Inflammatory macrophage treated with lipopolysaccharide for 4 hours (primary cell): ENCODE measurements at places on chromosomes 4 and X.
A peak's percentile ranks its signal among the peaks of the same experiment; 100 is the strongest.

DNA sequence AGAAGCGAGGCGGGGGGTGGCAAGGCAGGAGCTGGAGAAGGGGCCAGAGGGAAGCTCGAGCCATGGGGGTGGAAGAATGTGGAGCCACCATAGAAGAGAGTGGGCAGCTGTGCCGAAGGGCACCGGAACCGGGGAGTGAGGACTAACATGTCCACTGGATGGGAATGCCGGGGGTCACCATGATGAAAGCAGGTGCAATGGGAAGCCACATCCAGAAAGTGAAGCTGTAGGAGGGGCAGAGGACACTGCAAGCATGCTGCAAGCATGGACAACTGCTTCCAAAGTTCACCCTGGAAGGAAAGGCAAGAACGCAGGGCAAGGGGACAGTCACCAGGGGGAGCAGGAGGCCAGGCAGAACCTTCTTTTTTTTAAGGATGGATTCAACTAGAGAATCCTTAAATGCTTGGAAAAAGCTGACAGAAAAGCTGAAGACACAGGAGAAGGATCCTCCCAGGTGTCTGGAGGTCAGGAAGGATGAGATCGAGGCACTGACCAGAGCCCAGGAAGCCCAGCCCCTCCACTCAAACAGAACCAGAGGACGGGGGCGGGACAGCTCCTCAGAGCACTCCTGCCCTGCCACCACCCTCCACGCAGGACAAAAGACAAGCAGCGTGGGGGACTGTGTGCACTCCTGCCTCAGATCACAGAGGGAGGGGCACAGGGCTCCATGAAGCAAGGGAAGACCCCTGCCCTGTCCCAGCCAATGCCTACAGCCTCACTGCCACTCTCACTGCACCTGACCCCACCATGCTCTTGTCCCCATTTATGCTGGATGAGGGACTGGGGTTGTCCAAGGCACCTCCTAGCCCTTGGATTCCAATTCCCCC, 169.2 kb downstream of the AFAP1 start:
- no peak for DNase-seq

DNA sequence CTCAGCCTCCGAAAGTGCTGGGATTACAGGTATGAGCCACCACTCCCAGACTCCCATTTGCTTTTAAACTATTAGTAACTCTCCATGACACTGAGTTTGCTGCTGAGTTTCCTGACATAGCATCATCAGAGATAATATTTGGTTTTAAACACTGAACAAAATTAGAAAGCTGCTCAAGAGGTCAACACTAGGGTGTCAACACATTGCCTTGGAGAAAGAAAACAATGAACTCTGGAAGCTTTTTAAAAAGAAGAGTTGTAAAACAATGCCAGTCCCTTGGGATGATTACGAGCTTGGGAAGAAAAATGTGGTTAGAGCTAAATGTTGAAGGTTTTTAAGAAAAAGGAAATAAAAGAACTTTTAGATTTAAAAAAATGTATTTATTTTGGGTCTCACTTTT, 264.8 kb downstream of the CAMK2D start:
- DNase-seq, result no peak

DNA sequence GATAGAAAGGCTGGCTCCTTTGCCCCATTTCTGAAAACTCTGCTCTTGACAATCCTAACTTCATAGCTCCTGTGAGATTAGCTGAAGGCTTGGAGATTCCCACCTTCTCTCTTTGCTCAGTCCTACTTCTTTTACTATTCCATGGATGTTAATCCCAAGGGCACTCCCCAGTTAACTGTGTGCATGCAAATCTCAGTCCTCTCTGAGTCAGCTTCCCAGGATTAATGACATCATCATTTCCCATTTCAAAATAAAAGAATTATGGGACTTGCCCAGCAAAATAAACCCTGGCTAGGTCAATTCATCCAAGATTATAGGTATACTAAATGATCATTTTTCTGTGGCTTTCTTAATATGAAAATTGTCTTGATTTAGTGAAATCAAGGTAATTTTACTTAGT, 328.6 kb upstream of the NR3C2 start:
- DNase-seq, result no peak

DNA sequence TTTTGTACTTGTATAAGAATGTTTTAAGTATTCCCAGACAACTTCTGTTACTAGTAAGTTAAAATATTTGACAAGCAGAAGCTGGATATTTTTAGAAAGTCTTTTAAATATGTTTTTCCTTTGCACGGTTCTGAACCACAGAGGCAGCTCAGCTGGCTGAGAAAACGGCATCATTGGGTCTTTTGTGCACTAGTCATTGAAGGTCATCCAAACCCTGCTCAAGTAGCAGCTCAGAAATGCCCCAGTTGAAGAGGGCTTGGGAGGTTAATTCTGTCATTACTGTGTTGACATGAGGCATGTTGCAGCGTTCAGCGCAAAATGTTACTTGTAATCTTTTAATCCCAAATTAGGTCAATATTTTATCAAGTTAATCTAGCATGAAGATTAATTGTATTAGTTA, 383.7 kb upstream of the FAM241A start:
- no peak for DNase-seq

- no peak for DNase-seq
Measured at GRCh38 chrX:21943460-21944135, 3.1 kb downstream of the SMS start.

DNA sequence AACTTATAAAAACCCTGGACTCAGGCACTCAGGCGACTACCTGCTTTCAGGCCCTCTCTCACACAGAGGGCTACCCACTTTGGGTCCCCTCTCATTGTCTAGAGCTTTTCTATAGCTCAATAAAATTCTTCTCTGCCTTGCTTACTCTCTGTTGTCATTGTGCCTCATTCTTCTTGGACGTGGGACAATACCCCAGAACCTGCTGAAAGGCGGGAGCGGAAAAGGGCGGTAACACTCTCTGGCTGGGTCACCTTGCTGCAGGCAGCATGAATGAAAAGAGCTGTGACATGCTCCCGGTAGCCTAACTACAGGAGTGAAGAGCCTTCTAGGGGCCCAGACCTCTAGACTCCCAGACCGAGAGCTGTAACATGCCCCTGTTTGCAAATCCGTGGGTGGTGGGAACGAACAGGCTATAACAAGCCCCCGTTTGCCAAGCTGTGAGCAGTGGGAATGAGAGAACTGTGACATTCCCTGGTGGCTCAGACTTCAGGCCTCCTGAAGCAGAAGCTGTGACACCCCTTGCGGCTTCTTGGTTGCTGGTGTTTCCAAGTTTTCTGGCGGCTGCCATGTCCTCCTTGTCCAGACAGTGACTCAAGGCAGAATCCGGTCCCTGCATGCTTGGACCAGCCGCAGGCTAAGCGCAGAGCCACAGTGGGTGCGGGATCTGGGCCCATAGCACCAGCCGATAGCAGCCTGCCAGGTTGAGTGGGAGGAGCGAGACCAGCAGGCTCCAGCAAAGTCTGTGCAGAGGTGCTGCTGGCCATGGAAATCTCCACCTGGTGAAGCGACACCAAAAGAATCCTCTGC, 684.6 kb downstream of the ARAP2 start:
- no peak for DNase-seq

GRCh38 chr4:188109157-188109755, at the start of gene TRIML2:
Gene TRIML2 (minus strand): TSS chr4:188109603. CDS start chr4:188105368, 4,235 bp downstream.
- no peak for DNase-seq

- no peak for DNase-seq
Measured at GRCh38 chrX:81110286-81110685, 91.4 kb downstream of the HMGN5 start.

DNA sequence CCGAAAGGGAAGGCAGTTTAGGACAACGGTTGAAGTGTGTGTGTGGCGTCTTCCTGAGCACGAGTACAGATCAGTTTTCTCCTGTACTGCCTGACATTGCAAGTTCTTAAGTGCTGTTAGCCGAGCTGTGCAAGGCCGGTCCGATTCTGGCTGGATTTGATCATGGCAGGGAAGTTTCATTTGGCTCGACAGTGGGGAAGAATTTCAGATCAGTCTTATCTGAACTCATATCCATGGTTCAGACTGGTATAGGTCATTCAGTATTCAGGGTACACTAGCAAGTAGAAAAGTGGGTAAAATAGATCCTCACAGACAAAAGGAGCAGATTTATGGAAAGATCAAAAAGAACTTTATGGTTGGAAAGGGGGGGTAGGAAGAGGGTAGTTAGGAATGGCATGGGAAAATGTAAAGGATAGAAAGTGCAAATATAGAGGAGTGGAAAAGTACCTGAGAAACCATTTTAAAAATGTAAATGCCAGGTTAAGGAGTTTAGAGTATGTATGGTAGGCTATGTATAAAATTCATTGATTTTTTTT, 716 bp downstream of the THAP9 start:
- no peak for DNase-seq

GRCh38 chr4:105461221-105461620, 12.6 kb downstream of the PPA2 start:
- DNase-seq, result peak; percentile 91

- DNase-seq, result no peak
Measured at GRCh38 chr4:146382194-146382593, 139.5 kb downstream of the SLC10A7 start.

DNA sequence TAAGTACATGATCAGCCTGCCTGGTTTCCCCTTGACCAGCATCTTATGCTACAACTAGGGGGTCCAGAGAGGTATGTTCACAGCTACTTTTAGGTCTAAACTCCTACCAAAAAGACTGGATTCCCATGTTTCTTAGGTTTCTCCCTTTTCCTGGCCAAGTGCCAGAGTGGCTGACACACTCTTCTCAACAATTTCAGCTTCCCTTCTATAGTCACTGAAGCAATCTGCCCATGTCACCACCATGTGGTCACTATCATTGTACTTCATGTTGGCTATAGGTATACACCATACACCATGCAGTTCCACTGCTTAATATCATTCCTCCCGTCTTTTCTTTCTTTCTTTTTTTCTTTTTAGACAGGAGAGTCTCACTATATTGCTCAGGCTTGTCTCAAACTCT, 66.9 kb downstream of the KLHL13 start:
- no peak for DNase-seq

DNA sequence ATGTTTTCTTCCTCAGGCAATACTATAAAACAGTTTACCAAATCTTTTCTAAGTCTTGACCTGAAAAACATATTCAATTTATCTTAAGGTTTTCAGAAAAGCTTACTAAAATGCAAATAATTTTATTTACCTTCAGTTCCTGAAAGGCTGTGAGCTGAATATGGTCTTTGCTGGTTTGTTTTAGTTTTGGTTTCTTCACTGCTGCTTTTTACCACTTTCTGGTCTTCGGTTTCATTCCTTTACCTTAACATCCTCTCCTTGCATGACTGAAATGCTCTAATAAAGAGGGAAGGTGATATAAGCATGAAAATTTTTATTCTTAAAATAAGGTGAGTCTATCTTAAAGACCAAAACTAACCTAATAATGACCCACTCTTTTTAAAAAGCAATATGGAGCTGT, 97.1 kb upstream of the NRK start:
- DNase-seq, result no peak

DNA sequence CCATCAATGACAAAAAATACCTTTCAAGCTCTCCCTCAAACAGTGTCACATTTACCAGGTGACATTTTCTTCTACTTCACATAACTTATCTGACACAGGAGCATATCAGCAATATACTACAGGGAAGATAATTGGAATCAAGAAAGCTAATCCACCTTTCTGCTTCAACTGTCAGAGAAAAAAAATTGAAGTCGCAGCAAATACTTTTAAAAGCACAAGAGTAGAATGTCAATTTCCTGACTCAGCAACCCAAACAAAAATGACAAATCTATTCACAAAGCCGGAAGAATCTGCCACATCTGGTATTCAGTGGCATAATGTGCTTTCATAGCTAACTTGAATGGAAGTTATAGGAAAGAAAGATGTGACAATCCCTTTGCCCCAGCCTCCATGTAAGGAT, 36.7 kb downstream of the AGA start:
- DNase-seq, result no peak

DNA sequence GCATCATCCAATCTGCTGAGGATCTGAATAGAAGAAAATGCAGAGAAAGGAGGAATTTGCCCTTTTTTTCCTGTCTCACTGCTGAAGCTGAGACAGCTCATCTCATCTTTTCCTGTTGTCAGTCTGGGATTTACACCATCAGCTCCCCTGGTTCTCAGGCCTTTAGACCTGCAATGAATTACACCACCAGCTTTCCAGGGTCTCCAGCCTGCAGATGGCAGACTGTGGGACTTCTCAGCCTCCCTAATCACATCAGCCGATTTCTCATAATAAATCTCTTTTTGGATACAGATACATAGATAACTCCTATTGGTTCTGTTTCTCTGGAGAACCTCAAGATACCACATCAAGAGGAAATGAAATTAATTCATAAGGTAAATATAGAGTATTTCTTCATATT, 134.6 kb upstream of the MAB21L2 start:
- no peak for DNase-seq

DNA sequence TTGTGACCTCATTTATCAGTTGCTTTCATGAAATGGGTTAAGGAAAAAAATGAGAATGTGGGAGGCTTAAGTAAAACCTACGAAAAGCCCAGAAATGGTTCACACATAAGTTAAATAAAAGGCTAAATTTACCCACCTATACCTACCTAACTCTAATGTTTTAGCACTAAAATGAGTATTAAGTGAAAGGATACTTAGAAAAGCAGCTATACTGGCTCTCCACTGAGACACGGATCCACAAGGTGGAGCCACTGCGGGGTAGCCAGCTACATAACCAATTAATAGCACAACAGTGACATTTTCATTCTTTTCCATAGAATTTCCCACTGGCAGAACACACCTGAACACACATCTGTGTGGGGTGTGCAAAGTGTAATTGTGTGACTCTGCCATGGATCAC, 101.9 kb downstream of the MAML3 start:
- DNase-seq, result peak; percentile 56

GRCh38 chrX:130696542-130696941, 206.5 kb downstream of the ENOX2 start:
- no peak for DNase-seq

DNA sequence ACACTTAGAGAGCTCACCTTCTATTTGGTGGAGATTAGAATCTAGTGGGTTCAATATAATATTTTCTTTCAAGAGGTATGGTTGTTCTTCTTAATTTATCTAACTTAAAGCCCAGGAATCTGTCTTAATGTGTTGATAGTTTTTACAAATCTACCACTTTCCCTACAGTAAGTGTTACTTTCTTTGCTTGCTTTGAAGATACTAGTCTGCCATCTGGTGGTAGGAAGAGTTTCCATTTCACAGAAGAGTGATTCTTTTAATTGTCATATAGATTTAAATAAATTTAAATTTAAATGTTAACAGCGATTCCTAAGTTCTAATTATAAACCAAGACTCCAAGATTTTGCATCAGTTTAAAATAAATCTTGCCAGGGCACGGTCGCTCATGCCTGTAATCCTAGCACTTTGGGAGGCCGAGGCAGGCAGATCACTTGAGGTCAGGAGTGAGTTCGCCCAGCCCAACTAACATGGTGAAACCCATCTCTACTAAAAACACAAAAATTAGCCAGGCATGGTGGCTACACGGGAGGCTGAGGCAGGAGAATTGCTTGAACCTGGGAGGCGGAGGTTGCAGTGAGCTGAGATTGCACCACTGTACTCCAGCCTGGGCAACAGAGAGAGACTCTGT, 43.5 kb downstream of the NUDT9 start:
- DNase-seq, result peak; percentile 43
